CD4-positive, alpha-beta T cell treated with Interferon alpha-2 for 1 hour (primary cell): ENCODE measurements at places on chromosomes 16 and 17.

GRCh38 chr16:55401046-55401445, 77.0 kb downstream of the IRX6 start:
- DNase-seq: no peak

- no peak for DNase-seq
Measured at GRCh38 chr17:81299846-81300585, 4.9 kb upstream of the SLC38A10 start.

DNA sequence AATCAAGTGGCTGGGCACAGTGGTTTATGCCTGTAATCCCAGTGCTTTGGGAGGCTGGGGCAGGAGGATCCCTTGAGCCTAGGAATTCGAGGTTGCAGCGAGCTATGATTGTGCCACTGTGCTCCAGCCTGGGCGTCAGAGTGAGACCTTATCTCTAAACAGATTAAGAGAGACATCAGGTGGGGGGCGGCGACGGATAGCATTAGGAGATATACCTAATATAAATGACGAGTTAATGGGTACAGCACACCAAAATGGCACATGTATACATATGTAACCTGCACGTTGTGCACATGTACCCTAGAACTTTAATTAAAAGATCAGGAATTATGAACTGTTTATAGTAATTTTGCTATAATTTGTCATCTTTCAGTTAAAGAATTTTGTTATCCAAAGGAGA, 10.3 kb downstream of the RAD51C start:
- DNase-seq: no peak

DNA sequence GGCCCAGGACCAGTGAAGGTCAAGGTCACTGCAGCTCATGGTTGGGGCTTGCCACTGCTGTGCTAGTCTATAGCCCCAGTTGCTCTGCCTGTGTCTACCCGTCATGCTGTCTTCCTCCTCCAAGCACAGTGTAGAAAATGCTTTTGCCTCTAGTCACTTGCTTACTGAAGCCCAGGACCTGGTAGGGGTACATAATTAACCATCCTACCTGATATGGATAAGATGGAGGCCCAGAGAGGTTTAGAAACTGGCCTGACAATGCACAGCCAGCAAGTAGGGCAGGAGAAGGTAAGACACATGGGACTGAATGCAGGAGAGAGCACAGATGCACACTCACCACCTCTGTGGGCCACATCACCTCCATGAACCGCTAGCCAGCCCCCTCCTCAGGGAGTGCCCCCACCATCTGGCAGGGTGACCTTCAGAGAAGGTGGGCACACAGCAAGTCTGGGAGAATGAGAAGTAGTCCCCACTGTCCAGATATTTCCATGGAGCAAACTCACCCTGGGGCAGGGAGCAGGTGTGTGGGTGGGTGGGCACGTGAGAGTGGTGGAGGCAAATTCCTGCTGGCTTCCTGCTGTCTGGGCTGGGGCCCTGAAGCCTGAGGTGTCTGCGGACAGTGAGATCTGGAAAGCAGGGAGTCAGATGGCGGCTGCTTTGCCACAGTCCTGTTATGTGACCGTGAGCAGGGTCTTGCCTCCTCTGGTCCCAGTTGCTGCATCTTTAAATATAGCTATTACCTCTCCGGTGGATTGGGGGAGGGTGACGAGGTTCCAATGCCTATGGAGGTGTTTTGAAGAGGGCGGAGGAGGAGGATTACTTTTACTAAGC, 1.0 kb downstream of the CX3CL1 start:
- DNase-seq: no peak

GRCh38 chr17:14310101-14310500, 9.2 kb downstream of the HS3ST3B1 start:
- no peak for DNase-seq

GRCh38 chr17:81221842-81222619, 734 bp downstream of the CEP131 start:
- no peak for DNase-seq

- peak; percentile 94 for DNase-seq
Measured at GRCh38 chr17:29613352-29613837, 9.3 kb downstream of the CORO6 start.

- DNase-seq: no peak
Measured at GRCh38 chr16:3444032-3444388, 530 bp downstream of the NAA60 start.

- DNase-seq: no peak
Measured at GRCh38 chr17:38705803-38706504, 881 bp downstream of the MLLT6 start.

DNA sequence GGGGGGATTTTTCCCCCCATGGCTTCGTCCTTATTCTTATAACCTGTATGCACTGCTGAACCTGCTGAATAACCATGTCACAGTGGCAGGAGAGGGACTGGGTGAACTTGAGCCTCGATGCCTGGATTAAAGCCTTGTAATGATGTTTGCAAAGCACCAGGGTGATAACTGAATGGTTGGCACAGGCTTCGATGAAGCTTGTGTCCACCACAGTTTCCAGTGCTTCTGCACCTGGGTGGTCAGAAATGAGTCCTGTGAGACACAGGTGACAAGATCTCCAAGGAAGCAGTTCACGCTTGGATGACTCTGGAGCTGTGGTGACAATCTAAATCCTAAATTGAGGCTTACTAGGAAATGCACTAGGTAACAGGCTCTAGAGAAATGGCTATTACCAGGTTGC, 729.3 kb downstream of the MAF start:
- DNase-seq: no peak

DNA sequence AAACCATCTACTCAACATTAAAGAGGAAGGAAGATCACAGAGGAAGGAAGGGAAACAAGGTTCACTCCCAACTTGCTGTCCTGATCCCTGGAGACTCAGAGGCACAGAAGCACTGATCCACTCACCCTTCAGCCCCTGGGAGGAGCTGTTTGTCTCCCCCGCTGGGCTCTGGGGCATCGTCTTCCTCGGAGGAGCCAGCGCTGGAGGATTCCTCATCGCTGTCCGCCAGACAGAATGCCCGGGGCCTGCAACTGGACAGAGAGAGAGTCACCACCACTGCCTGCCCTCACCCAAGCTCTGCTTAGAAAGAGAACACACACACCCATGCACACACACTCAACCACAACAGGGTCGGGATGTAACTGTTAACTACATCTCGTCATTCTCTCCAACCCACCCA, 24.8 kb upstream of the ERN1 start:
- no peak for DNase-seq

GRCh38 chr16:12588510-12588909, 215.2 kb downstream of the CPPED1 start:
- DNase-seq: no peak

- no peak for DNase-seq
Measured at GRCh38 chr16:26157319-26157718, 465.6 kb downstream of the HS3ST4 start.

- peak; percentile 14 for DNase-seq
Measured at GRCh38 chr17:49387498-49388289, 25.6 kb upstream of the ZNF652 start.

DNA sequence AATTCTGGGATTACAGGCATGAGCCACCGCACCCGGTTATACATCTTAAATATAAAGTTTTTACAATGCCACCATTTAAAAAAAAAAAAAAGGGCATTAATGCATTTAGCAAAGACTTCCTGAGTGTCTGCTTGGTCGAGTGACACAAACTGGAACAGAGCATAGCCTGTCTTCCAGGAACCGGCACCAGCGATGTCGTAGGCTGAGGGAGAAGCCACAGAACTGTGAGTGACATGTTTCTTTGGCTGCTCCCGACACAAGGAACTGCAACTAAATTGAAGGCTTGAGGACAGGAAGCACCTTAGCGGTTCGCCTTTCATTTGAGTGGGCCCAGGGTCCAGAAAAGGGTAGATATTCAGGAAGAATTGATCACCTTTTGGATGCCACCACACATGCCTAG, 717.8 kb downstream of the MAF start:
- no peak for DNase-seq
